ENCODE measurements at places on chromosomes 6 and 20.

DNA sequence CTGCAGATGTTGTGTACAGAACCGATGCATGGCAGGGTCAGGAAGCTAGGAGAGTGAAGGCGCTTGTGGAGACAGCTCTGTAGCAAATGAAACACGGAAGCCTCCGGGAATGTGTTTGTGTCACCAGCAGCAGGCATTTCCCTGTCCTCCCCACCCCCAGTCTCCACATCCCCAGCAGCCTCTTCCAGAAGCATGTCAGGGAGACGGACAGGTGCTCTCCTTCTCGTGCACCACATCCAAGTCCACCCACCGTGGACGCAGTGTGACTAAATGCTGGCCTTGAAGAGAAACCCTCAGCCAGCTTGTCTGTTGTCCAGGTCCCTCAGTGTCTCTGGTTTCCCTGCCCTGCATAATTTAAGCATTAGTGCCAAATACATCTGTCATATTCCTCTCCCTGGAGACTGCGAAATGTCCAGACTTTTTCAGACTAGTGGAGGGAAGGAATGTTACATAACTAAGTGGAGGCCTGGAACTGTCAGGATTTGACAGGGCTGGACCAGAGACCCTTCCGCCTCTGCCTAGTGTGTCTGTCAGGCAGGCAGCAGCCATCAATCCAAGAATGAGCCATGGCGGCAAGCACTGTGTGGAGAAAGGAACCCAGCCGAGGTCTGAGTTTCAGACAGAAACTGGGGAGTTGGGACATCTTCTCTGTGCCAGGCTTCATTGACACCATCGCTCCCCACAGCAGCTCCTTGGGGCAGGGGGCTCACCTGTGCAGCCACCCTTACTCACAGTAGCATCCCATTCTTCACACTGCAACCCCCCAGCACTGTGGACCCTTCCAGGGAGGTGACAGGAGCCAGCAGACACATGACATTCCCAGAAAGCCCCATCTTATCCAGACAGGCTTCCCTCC lies 26.6 kb upstream of the PI16 start:
- DNase-seq = no peak

GRCh38 chr6:155340464-155341129 lies 26.3 kb upstream of the TFB1M start:
- DNase-seq = no peak

GRCh38 chr6:90025523-90026061 lies 131.3 kb downstream of the GJA10 start:
- DNase-seq = no peak

GRCh38 chr20:34546751-34547181 lies 11.8 kb upstream of the MAP1LC3A start:
- no peak for DNase-seq

DNA sequence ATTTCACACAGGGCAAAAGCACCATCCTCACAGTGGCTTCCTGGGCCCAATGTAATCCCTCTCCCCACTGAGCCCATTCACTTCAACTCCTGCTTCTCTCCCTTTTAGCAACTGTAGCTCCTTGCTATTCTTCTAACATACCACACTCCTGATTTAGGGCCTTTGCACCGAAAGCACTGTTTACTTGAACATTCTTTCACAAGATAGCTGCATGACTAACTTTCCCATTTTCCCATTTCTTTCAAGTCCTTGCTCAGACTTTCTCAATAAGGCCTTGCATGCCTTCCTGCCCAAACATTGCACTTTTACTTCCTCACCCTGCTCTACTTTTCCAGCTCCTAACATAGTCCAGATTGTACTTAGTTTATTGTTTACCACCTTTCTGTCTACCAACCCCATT lies 73.0 kb downstream of the SHPRH start:
- DNase-seq = no peak

DNA sequence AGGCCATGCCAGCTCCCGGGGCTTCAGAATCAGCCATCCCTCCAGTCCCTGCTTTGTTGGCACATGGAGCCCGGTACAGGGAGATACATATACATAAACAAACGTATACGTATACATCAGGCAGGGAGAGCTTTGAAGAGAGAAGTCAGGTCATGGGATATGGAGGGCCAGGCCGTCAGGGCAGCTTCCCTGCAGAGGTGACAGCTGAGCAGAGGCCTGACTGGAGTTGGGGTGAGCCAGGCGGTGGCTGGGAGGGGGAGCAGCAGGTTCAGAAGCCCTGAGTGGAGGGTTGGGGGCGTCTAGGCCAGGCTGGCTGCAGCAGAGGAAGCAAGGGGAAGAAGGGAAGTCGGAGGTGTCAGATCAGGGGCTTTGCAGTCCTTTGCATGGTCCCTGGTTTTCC lies 61.7 kb downstream of the STK35 start:
- DNase-seq = peak; percentile 37

GRCh38 chr6:43825187-43826115 lies 55.4 kb downstream of the VEGFA start:
- no peak for DNase-seq

Data from spleen (tissue), 13 donors.